ENCODE measurements at places on chromosomes 6 and 20.

DNA sequence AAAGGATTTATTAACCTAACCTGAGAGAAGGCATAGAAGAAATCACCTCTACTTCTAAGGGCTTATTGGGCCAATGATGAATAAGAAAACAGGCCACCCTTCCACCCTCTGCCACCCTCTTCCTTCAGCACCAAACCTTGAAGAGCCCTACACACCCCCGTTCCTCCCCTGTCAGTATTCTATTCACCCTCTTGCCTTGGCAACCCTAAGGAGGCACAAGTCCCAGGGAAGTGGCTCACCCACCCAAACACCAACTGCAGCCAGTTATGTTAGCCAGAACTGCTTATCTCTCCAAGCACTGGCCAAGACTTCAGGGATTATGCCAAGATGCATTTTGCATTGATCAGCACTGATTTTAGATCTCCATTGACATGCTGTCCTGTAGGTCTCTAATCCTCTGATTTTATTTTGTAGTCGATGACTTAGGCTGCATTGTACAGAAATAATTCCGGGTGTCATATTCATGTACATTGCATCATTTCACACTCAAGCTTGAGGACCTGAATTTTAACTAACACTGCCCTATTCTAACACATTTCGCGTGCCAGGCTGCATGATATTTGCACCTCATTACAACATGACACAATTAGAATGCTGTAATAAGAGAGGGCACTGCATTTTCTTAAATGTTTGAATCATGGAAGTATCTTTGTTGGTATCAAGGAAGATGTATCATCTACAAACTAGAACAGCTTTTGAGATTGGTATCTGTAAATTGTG lies 15.7 kb downstream of the CNKSR3 start:
- DNase-seq, result no peak

- no peak for DNase-seq
Observed at GRCh38 chr6:52504782-52505136, 72.1 kb downstream of the TRAM2 start.

DNA sequence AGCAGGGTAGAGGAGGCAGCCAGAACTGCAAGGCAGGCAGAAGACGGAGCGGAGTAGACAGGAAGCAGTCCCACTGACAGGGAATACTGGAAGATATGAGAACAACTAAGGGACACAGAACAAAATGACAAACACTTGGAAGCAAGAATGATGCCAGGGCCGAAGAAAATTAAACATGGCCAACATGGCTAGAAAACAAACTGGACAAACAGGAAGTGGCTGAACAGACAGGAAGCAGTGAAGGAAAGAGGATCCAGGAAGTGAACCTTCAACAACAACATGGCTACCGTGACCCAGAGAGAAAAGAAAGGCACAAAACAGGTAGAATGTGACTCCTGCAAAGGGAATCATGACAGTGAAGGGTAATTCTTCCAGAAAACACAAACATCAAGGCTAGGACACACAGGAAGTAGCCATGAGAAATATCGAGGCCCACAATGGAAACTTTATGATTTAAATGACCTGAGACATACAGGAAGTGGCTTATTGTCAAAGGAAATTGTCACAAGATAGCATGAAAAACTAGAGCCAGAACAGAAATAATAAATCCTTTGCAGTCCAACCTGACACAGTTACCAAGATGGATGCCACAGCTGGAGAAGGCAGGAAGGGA lies 9.1 kb downstream of the COL11A2 start:
- DNase-seq, result no peak

DNA sequence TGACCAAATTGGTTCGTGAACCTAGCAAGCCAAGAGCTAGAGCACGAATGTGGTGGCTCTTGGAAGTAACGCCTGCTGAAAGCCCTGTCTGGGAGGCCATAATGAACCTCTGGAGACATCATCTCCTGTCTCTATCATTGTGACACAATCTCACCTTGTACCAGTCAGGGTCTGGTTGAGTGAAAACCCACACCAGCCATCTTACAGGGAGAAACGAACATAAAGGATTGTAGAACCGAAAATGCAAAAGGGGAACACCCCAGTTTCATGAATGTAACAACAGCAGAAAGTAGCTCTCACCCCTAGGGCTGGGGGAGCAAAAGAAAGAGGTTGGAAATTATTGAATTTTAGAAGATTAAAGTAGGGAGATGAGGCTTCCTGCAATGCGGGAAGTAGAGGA lies 50.9 kb upstream of the TAB2 start:
- DNase-seq, result no peak

GRCh38 chr6:50087231-50087954 lies 37.7 kb upstream of the DEFB112 start:
- DNase-seq, result no peak

DNA sequence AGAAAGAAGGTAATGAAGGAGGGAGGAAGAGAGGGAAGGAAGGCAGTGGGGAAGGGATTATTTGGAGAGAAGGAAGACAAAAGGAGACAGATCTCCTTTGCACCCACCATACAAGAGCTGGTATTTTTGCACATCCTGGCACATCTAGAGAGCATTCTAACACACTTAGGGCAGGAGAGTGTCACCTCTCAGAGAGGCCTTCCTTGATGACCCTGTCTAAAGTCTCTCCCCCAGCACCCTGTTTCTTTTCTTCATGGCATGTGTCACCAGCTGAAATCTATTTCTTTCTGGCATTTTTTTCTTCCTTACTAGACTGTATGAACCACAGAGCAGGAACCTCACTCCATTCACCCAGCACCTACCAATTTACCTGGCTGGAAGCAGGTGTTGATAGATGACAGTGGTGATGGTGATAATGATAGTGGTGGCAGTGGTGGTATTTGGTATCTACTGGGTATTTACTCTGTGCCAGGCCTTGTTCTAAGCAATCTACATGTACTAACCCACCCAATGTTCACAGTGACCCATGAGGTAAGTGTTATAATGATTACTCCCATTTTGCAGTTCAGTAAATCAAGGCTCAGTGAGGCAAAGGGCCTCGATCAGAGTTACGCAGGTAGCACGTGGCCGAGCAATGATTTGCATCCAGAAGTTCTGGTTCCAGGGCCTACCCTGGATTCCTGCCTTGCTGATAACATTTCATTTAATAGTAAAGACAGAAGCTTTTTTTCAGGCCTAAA lies 131.8 kb downstream of the NFATC2 start:
- DNase-seq, result no peak

DNA sequence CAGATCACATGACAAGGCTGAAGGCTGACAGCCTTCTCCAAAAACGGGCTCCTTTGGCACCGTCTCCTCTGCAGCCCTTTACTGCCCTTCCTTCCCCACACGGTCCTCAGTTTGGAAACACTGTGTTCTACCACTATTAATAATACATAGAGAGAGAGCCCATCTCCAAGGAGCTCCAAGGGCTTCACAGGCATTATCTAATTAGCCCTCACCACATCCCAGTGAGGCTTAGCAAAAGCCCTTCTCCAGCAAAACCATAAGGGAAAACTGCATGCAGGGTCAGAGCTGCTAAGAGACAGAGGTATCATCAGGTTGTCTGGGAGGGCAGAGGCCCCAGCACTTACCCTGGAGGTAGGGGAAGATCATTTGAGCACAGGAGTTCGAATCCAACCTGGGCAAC lies 169.3 kb upstream of the JARID2 start:
- DNase-seq, result no peak

GRCh38 chr6:38702558-38703397 lies at the start of gene GLO1:
Gene GLO1, minus strand, starts transcription at chr6:38703145. Its CDS starts 91 bp downstream, at chr6:38703054.
- peak; percentile 99 for DNase-seq

DNA sequence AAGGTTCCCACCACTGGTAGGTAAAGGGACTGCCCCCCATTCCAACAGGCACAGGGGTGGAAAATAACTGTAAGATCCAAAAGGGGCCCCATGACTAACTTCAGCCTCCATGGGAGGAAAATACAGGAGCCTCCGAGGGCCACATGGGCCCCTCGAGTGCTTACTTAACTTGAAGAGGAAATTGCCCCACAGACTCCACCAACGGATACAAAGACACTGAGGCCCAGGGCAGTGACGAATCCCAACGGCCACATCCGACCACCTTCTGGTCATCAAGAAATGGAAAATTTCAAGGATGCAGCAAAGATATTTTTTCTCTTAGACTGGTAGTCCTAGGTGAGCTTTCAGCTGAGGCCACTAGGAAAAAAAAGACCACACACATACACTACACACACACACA lies 116.0 kb upstream of the MRPS10 start:
- no peak for DNase-seq

- DNase-seq, result no peak
Observed at GRCh38 chr6:137866200-137866913, 702 bp upstream of the TNFAIP3 start.

GRCh38 chr20:36591854-36592641 lies 13.5 kb upstream of the RAB5IF start:
- peak; percentile 8 for DNase-seq

DNA sequence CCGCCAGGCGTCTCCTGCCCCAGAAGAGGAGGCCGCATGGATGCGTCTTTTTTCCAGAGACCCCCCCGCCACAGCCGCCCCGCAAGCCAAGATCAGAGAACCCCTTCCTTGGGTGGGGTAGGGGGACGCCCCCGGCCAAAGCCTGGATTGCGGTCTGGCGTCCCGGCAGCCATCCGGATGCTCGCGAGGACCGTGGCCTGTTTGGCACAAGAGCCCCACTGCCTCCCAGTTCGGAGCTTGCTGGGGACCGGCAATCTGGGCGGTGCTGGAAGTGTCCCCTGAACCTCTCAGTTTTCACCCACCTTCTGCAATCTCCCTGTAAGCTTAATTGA lies 924 bp downstream of the FAM162B start:
- DNase-seq, result no peak

- peak; percentile 2 for DNase-seq
Observed at GRCh38 chr6:10278746-10279145, 136.1 kb downstream of the TFAP2A start.

GRCh38 chr20:63406617-63407245 lies 45.6 kb upstream of the CHRNA4 start:
- no peak for DNase-seq

DNA sequence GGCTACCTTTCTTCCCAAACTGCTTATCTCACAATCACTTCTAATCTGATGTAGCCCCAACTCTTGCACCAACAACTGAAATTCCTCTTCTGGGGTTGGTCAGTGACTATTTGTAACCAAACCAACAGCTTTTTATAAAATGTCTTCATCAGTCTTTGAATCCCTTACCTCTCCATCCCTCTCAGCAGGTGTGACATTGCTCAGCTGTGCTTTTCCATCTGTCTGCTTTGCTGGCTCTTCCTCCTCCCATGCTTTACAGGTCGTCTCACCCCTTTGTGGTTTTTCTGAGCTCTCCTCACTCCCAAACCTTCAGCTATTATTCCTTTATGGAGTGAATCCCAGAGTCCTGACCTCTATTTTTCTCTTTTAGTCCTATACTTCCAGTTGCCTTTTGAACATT lies 5.9 kb downstream of the MAP7 start:
- DNase-seq, result no peak

DNA sequence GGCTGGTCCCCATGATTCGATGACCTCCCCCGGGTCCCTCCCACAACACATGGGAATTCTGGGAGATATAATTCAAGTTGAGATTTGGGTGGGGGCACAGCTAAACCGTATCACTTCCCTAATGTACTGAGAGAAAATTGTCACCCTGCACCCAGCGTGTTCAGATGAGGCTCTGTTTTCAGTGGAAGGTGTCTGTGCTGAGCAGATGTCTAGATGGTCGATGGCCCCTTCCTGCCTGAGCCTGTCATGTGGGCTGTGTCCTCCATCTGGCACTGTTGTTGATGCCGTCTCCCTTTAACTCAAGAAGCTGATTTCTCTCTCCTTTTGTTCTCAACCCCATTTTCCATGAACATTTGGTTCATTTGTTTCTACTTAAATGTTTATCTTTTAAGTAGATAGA lies 37.0 kb downstream of the TMEM181 start:
- no peak for DNase-seq

DNA sequence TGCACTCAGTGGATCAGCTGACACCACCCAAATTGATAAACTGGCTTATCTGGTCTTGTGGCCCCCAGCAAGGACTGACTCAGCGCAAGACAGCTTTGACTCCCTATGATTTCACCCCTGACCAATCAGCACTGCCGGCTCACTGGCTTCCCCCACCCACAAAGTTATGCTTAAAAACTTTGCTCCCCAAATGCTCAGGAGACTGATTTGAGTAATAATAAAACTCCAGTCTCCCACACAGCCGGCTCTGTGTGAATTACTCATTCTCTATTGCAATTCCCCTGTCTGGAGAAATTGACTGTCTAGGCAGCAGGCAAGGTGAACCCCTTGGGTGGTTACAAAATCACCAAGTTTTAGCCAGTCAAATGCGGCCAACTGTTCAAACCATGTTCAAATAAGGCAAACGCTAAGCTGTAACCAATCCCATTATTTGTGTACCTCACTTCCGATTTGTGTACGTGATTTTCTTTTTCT lies 32.5 kb downstream of the SLC22A2 start:
- DNase-seq, result no peak

GRCh38 chr20:7516621-7517111 lies 423.6 kb downstream of the HAO1 start:
- no peak for DNase-seq

DNA sequence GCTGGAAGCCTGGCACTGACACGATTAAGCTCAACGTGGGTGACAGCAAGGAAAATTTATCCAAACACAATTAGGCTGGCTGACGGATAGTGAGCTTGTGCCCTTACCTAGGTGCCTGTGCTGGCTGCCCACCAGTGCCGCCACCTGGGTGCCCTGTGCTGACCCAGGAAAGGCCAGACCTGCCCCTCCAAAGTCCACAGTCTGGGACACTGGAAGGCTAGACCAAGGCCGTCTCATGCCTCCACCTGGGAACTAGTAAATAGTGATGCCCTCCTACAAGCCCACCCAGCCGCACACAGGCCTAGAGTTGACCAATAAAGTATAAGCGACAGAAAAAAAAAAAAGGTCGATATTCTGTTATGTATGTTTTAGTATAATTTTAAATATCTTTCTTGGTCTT lies 142.6 kb upstream of the MCHR2 start:
- DNase-seq, result no peak

GRCh38 chr20:32918751-32919150 lies 60.0 kb downstream of the EFCAB8 start:
- DNase-seq, result no peak

GRCh38 chr6:85136310-85136709 lies 313.6 kb upstream of the NT5E start:
- DNase-seq, result no peak

DNA sequence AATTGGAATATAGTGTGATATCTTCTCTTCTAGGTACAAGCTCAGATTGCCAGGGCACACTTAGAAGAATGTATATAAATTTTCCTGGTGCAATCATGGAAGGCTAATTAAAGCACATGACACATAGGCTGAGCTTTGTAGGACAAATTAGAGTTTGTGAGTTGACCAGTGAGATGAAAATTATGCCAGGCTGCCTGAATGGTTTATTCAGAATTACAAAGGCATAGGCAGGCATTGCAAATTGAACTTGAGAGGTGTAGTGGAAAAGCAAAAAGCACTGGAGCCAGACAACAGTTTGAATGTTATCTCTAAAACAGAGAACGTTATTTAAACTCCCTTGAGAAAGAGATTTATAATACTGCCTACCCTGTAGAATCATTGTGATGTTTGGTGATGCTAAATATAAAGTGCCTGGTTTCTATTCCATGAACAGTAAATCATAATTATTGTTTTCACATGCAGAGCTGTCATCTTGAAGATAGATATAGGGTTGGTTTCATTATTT lies 712.1 kb downstream of the TBC1D32 start:
- no peak for DNase-seq

Data from NCI-H446 (cell line).